ENCODE measurements at places on chromosomes 7 and 10.

- DNase-seq: no peak
These were observed 27.9 kb upstream of the WDR11 start for GRCh38 chr10:120823266-120823665.

- DNase-seq: no peak
These were observed 24.2 kb downstream of the TSPAN15 start for GRCh38 chr10:69475433-69475830.

- no peak for DNase-seq
These were observed 355.1 kb upstream of the MBL2 start for GRCh38 chr10:53127686-53128085.

DNA sequence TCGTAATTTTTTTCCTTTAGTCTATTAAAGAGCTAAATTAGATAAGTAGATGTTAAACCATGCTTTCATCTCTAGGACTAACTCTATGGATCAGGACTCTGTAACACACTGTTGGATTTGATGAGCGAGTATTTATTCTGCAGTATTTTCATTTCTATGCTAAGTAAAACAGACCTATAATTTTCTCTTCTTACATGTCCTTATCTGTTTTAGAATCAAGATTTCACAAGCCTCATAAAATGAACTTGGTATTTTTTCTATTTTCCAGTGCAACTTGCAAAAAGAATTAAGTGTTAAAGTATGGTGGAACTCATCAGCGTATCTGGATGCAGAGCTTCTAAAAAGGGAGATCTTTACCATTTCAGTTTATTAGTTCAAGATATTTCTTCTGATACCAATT, 2.4 kb downstream of the CACUL1 start:
- DNase-seq: no peak

DNA sequence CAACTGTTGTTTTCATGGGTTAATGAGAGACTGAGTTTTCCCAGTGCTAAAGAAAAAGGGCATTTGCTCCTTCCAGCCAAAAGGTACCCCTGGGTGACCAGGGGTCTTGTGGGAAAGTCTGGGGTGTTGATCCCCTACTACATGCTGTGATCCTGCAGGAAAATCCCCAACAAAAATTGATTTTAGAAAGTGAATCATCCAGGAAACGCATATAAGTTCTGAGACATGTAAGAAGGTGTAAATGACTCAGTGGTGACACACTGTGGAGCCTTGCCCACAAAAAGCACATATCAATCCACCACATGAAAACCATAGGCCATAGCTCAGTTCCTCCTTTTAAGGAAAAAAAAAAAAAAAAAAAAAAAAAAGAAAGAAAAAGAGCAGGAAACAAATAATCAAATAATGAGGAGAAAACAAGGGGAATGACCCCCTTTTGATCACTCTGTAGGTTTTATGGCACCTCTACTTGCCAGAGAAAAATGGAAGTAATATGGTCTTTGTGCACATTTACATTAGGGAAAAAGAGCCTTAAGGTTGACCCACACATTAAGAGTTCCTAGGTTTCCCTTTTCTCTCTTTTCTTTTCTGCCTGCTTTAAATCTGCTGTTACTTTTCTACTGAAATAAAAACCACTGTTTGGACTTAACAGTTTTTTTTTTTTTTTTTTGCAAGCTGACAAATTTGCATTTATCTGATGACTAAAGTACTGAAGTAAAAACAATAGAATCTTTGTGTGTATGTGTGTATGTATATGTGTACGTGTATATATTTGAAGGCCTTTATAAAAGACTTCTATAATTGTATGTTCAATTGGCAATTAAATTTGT, 386.0 kb downstream of the KIF20B start:
- peak; percentile 53 for DNase-seq

DNA sequence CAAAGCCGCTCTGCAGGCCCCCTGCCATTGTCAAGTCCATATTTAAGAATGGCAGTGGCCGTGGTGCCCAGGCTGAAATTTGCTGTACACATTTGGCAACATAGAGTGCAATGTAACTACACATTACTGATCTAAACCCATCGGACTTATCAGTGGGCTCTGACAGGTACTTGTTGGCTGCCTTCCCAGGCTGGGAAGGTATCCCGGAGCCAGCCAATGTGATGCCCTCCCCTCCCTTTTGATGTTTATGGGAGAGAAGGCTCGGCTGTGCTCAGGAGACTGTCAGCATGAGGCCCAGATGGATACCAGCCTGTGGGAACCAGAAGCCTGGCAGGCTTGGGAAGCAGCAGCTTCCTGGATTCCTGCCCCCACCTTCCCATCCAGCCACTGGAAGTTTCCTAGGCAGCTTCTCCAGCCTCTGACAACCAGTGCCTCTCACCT, 146.1 kb upstream of the TCF7L2 start:
- no peak for DNase-seq

GRCh38 chr7:47759056-47759706, 177.3 kb upstream of the TNS3 start:
- no peak for DNase-seq

GRCh38 chr7:40279991-40280390, 145.2 kb downstream of the SUGCT start:
- no peak for DNase-seq

DNA sequence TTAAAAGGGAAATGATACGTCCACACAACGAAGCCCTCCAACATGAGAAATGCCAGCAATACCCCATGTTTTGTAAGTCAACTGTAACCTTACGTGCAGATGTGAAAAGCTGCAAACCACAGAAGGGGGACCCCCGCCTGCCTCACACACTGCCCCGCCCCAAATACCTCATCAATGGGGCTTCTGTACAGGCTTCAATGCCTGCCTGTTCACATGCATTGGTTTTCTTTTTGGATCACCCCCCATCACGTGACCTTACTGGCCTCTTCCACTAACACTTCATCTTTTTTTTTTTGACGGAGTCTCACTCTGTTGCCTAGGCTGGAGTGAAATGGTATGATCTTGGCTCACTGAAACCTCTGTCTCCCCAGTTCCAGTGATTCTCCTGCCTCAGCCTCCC, 224.0 kb downstream of the TNS3 start:
- no peak for DNase-seq

GRCh38 chr7:55280031-55280454, 85.1 kb upstream of the LANCL2 start:
- peak; percentile 57 for DNase-seq

DNA sequence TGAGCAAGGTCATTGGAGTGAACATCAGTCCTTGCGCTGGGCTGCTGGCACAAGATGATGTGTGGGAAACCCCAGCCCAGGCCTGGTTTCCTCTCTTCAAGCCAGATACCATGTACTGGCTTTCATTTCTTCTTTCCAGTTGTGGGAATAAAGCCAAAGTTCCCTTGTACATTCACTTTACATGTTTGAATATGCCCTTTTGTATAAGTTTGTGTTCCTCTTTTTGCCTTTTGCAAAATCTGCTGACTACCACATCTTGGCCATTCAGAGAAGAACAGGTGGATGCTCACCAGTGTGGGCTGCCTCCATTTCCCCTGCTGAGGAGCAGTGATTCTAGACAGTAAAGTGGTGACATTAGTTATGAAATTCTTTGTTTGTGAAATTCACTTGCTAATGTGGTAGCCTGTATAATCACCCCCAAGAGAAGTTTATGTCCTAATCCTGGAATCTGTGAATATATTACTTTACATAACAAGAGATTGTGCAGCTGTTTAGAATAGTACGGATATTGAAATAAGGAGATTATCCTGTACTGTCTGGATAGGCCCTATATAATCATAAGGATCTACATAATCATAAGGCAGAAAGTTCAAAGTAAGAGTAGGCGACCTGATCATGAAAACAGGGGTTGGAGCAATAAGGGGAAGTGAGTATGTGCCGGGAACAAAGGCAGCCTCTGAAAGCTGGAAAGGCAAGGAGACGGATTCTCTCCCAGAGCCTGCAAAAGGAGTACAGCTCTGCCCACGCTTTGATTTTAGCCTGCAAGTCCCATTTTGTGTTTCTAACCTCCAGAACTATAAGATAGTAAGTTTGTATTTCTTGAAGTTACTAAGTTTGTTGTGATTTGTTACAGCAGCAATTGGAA, 18.8 kb upstream of the AOAH start:
- DNase-seq: no peak

DNA sequence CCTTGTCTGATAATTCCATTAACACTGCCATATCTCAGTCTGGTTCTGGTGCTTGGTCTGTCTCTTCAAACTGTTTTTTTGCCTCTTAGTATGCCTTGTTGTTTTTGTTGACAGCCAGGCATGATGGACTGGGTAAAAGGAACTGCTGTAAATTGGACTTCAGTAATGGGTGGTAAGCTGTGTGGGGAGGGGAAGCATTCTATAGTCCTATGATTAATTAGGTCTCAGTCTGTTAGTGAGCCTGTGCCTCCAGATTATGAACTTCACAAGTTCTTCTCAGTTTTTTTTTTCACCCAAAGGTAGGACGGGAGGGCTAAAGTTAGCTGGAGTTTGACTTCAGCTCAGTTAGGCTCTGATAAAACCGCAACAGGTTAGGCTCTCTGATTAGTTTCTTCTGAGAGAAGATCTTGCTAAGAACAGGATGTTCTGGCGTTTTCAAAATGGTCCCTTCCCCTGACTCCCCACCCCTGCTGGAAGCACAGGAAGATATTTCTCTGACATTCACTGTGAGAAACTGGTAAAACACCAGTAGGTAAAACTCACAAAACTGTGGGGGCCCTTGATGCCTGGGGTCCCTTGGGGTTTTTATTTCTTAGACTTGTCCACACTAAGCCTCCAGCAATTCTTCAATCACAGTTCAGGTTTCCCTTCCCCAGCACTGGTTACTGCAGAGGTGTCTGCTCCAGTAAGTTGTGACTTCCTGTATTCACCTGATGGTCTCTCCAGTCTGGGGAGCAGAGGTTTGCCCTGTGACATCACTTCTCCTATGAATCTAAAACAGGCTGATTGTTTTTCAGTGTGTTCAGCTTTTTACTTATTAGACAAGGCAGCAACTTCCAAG, 43.3 kb upstream of the CCDC71L start:
- no peak for DNase-seq

DNA sequence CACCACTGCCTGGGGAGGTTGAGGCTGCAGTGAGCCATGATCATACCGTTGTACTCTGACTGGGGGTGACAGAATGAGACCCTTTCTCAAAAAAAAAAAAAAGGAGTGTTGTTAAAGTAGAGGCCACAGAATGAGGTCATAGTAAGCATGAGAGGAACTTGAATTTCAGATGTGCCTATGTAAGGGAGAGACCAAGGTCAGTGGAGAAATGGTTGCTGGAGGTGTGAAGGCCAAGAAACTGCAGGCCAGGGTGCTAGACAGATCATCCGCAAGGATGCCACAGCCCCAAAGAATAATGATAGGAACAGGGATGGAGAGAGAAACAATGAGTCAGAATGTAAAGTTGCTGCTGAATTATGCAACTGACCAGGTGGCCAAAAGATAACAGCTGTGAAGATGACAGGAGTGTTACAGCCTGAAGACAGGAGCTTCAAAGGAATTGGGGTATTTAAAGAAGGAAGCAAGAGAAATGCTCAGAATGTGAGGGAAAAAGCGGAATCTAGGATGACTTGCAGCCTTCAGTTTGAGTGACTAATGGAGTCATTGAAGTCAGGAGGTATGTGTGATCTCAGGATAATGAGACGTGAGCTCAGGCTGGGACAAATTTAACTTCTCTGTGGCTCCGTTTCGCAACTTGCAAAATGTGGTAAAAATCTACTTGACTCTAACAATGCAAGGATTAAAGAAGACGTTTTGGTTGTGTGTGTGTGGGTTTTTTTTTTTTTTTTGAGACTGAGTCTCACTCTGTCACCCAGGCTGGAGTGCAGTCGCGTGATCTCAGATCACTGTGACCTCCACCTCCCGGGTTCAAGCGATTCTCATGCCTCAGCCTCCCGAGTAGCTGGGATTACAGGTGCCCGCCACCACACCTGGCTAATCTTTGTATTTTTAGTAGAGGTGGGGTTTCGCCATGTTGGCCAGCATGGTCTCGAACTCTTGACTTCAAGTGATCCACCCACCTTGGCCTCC, 22.2 kb downstream of the TYW1B start:
- peak; percentile 53 for DNase-seq

DNA sequence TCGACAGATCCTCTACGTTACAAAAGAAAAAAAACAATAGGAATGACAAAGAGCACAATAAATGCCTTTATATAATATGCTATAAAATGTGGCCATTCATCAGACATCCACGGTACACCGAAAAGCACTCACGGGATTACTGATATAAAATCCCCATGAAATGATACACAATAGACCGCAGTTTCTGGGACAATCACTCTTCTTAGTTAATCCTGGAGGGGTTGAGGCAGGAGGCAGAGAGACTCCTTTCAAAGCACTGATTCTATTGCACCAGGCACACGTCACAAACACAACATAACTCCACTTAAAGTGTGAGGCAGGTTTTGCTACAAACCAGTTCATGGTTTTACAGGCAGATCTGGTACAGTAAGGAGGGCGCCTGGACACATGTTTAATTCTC, 113.8 kb downstream of the FGFR2 start:
- no peak for DNase-seq

DNA sequence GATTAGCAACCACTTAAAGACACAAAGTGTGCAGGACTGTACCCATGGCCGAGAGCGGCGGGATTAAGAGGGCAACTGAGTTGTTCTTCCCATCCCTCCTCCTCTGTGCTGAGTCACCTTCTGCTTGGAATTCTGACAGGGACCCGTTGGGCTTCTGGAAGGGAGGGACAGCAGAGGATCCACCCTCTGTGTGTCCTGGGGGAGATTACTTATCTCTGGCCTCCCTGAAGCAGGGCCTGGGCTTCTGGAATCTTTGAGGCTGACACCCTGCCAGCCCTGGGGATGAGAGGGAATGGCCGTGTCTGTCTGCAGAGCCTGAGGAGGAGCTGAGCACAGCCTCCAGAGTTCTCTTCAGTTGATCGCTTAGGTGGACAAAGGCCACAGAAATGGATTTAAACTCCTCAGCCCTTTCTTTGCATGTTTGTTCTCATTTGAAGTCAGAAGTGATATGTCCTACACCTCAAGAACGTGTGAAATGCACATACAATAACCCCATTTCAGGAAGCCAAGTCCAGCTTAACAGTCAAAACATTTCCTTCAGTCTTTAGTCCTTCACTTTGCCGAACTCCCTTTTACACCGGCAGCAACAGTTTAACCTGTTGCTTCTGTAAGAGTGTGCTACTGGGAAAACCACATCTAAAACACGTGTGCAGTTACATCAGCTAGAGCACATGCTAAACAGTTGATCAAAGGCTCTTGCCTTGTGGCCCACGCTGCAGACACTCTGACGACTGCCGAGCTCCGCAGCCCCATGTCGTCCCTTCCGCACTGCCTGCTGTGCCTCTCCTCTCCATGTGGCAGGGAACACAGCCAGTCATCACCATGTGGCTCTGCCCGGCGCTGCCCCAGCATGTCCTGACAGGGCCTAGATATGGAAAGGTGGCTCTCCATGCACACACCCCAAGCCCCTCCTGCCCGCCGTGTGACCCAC, 55.7 kb downstream of the IKZF1 start:
- no peak for DNase-seq

GRCh38 chr10:73368238-73368637, 9.6 kb upstream of the CFAP70 start:
- no peak for DNase-seq

GRCh38 chr7:25222666-25223065, 5.6 kb downstream of the NPVF start:
- no peak for DNase-seq

DNA sequence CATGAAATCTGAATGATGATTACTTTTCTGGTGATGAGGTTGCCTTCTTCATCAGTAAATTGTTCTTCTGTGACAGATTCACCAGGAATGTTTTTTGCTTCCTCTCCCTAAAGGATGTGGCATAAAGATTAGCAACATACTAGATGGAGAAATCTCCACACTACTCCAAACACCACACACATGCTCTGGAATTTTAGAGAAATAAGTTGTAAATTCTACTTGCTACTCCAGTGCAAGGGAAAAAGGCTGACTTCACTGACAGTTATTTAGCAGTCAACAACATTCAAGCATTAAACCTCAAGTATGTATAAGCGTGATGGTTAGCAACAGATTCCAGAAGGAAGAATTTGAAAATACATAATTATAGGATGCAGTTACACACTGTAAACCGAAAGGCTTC, 137.9 kb upstream of the CCDC6 start:
- DNase-seq: peak; percentile 61

Data from brain microvascular endothelial cell (primary cell).